ENCODE measurements at places on chromosomes 12 and 14.

- no peak for DNase-seq
Observed at GRCh38 chr12:22307811-22308210, 26.7 kb downstream of the ST8SIA1 start.

DNA sequence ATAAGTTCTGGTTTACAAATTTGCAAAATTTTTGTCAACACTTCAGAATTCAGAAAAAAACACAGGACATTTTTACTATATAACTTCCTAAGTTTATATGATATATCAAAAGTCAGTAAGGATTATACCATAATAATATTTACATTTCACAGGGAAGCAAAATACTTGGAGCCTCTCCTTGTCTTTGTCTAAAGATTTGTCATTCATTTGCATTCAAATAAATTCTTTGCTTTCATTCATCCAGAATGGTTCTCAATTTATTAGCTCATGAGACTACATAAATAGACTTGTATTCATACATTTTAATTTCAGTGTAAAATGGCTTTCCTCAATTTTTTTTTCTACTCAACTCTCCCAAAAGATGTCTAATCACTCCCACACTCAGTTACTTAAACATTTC, 96.4 kb downstream of the SLC38A6 start:
- no peak for DNase-seq

DNA sequence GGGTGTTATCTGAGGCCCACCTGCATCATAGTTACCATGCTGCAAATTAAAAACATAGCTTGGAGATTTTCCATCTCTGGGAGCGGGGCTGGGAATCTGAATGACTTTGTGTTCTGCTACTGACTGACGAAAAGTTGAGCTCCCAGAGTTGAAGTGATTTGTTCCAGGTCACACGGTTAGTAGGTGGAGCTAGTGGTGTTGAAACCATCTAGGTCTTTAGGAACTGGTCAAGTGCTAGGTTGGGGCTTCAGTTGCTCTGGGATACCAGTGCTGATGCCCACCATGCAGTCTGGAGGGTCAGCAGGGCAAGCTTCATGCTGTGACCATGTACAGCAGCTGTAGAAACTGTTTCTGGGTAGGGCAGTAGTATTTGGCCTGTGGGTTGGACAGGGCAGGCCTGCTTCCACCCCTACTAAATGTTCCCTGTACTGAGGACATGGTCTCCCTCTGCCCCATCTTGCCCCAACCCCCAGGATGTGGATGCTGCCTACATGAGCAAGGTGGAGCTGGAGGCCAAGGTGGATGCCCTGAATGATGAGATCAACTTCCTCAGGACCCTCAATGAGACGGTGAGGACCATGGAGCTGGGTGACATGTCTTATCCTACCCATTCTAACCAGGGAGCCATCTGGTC, 5.3 kb downstream of the KRT7 start:
- no peak for DNase-seq

GRCh38 chr12:80708259-80708974, 983 bp downstream of the MYF6 start:
- no peak for DNase-seq

DNA sequence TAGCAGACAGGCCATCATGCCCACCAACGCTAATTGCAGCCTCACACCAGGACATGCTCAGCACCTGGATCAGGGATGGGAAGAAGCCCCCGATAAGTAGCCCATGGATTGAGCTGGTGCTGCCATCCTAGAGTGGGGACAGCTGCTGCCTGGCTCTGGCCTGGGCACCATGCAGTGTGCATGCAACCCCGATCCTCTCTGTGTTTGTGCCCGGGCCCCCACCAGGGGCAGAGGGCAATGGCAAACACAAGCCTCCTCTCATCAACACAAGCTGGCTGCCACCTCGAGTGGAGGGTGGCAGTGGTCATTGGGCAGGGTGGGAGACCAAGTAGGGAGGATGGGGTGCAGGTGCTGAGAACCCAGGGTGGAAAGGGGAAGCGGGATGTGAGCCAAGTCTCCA, 23.3 kb upstream of the SOCS2 start:
- no peak for DNase-seq

GRCh38 chr14:101849125-101849524, 87.6 kb downstream of the PPP2R5C start:
- DNase-seq, result no peak

DNA sequence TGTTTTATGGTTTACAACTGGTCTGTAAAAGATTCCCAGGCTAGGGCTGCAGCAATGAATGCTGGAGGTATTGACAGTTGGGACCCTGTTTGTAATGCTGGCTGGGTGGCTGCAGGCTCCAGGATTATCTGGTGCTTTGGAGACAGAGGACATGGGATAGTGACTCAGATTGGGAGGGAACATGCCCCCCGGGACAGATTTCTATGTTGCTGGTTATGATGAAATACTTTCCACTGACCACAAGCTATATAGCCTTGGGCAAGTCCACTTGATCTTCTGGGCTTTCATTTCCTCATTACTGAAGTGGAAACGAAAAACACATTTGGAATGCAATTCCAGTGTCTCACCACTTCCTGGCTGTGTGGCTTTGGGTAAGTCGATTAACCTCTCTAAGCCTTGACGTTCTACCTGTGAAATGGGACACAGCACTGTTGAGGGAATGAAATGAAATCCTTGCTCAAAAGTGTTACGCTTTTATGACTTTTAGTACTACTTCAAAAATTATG, 6.3 kb upstream of the TPCN1 start:
- DNase-seq, result peak; percentile 98

DNA sequence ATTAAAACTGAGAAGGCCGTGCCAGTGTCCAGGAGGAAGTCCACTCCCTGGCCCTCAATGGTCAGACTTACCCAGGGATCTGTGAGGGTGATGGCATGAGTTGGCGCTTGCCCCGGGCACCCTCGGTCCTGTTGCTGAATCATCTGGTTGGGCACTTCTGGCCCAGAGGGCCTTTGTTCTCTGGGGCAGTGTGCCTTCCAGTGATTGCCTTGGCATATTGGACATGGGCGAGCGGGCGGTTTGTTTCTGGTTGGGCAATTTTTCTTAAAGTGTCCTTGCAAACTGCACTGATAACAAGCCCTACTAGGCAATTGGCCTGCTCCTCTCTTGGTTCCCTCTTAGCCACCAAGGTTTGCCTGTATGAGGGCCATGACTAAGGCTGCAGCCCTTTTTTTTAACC, 69.5 kb upstream of the ZDHHC17 start:
- DNase-seq, result no peak

DNA sequence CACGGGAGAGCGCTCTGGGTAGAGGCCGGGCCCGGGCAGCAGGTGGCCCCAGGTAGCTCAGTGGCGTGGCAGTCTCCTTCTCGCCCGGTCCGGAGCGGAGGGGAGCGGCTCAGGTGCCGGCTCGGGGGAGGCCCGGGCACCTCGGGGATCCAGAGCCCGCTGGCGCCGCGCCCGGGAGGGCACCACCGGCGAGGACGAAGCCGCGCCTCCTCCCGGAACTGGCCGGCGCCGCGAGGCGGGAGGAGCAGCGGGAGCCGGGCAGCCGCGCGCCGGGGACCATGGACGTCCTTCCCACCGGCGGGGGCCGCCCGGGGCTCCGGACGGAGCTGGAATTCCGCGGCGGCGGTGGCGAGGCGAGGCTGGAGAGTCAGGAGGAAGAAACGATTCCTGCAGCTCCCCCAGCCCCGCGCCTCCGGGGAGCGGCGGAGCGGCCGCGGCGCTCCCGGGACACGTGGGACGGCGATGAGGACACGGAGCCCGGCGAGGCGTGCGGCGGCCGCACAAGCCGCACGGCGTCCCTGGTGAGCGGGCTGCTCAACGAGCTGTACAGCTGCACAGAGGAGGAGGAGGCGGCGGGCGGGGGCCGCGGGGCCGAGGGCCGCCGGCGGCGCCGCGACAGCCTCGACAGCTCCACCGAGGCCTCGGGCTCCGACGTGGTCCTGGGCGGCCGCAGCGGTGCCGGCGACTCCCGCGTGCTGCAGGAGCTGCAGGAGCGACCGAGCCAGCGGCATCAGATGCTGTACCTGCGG, 21.5 kb upstream of the GNS start:
- DNase-seq, result no peak

DNA sequence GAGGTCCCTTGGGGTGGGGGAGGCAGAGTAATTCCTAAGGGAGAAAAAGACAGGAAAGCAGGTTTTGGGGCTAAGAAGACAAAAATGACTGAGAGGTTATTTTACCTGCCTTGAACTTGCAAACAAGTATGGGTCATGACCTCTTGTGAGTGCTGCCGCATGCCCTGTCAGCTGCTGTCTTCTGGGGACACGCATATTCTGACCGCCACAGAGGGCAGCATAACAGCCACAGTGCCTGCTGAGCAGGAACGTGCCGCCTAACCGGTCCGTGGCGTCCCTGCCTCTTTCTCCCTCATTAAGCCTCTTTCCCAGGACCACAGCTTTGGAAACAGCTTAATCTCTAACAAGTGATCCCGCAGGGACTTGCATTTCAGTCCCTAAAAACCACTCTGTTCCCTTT, 51.3 kb upstream of the KCNA1 start:
- DNase-seq, result no peak

GRCh38 chr12:103667125-103667524, 80.1 kb downstream of the STAB2 start:
- DNase-seq, result no peak

DNA sequence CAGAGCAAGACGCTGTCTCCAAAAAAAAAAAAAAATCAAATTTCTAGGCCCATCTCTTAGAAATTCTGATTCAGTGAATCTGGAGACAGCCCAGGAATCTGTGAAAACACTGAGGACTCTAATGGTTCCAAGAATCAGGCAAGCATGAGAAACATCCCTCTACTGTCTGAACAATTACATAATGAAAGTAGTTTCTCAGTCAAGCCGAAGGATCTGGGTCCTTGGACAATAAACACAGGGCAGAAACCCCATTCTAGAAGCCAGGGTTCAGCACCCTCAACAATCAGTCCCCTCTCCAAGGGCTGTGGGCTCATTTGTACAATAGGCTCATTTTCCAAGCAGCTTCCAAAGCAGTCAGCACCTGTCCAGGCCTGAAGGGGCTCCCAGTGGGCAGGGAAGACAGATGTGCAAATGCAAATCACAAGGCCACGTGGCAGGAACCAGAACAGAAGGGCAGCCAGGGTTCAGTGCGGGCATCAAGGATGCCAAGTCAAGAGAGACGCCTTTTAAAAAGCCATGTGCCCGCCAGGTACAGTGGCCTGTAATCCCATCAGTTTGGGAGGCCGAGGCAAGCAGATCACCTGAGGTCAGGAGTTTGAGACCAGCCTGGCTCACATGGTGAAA, 96.1 kb downstream of the KSR2 start:
- DNase-seq, result no peak

DNA sequence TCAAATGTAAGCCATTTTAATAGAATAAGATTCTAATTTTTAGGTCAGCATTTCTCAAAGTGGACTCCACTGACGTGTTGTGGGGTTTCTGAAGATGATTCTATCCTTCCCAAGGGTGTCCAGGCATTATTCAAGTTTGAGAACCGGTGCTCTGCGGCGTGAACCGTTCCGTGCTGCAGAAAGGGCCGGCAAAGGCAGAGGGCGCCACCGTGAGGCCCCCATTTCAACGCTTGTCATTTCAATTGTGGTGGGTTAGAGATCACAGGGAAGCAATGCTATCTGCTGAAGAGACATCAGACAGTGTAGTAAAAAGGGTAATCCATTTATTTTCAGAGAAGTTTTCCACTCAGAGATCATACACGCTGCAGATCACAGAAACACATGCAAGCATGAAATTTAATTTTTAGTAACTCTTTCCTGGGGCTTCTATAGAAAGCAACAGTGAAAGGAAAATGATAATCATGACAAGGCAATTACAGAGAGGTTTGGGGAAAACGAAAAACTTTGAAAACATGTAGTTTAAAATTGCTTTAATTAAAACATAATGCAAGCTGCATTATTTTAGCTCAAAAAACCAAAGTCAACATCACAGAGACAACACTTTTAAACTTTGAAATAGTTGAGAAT, 201.7 kb downstream of the EXOC5 start:
- no peak for DNase-seq

GRCh38 chr12:115132145-115132544, 448.2 kb upstream of the TBX3 start:
- no peak for DNase-seq

GRCh38 chr14:106844608-106845285, 1318.4 kb downstream of the TMEM121 start:
- no peak for DNase-seq

DNA sequence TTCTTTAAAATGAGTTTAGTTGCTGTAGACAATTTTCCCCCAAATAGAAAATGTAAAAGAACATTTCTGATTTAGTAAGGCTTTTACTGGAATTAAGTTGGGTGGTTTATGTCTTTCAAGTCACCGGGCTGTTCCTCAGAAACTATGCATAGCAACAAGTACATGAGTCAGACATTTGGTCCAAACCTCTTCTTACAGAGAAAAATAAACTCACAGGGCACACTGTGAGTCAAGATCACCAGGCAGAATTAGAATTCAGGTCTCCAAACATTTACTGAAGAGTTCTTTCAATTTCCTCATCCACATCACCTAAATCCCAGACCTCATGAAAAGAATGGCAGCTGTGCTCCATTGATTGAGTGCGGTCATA, 476.1 kb upstream of the SOX5 start:
- DNase-seq, result peak; percentile 36

DNA sequence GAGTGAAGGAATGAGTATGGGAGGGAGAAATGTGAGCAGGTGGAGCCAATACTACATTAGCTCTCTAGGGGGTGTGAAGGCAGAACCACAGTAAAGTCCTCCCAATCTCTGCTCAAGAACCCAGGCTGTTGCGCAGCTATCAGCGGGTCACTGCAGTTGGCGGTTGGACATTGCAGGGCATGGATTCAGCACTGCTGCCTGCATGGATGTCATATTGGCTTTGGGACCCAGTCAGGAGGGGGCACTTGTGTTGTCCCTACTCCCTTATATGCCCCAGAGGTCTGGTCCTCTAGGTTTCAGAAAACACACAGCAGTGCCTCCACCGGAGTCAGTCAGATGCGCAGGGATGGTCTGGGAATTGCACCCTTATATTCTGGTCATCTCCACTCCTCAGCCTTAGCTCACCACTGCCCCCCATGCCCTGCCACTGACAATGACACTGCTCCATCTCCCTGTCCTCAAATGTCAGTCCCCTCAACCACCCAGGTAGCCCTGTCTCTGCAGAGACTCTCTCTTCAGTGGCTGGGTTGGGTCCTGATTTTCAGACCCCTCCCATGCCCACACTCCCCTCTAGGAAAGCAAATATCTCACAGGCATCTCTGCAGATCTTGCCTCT, 9.6 kb downstream of the ZDHHC22 start:
- no peak for DNase-seq

All from non-pigmented ciliary epithelial cell (primary cell).